ENCODE measurements at places on chromosomes 7 and 10.

- no peak for DNase-seq
These were observed 459.3 kb downstream of the HTR7 start for GRCh38 chr10:90398566-90398965.

- no peak for DNase-seq
These were observed 6.2 kb downstream of the C10orf105 start for GRCh38 chr10:71713135-71714030.

DNA sequence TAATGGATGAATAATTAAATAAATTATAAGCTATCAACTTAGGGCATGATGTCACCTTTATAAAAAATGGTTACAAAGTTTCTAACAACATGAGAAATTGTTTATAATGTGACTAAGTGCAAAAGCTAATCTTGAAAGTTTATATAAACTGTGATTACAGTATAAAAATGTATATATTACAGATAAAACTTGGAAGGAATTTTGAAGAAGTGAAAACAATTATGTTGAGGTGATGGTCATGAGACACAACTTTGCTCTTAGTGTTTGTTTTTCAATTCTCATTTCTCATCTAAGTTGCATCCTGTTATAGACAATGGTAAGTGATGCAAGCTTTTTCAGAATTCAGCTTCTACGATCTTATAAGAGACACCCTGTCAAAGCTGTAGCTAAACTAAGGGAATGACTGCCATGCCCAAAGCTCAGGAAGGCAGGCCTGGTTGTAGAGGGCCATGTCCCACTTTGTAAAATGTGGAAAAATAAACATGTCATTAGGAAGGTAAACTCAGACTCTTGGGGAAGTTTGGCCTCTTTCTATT, 23.9 kb downstream of the MACC1 start:
- DNase-seq, result no peak

GRCh38 chr10:79123547-79123963, 54.8 kb downstream of the ZMIZ1 start:
- DNase-seq, result no peak

GRCh38 chr7:149729983-149730801, 43.2 kb downstream of the ZNF467 start:
- DNase-seq, result no peak

DNA sequence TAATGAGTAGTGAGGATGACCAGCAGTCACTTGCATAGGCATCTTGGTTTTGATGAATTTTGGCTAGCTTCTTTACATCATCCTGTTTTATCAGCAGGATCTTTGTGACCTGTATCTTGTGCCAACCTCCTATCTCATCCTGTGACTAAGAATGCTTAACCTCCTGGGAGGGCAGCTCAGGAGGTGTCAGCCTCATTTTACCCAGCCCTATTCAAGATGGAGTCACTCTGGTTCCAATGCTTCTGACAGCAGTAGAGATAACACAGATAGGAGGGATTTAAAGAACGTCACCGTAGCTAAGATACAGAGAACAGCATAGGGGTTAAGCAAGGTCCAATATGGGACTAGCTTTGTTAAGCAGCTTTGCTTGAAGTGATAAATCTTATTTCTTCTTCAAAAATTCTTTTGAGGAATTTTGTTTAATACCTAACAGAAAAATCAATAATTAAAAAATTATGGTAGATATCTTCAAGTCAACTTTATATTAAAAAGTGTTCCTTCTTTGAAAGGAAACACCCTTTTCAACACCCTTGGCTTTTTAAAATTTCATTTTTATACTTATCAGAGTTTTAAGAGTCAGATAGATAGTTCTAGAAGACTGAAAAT, 39.9 kb downstream of the TMEM229A start:
- no peak for DNase-seq

DNA sequence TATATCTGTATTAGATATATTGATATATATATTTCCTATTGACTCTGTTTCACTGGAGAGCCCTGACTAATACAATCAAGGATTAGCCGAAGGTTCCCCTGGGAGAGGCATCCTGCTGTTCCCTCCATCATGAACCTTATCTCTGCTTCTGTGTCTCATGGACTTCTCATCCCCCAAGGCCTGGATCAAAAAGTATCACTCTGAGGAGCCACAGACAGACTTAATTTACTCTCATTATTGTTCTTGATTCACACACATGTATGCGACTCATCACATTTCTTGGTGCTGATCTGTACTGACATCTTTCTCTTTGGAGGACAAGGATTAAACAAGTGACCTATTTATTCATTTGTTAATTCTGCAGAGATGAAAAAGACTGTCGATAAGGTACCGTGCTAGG, 550.2 kb downstream of the KCNMA1 start:
- no peak for DNase-seq

DNA sequence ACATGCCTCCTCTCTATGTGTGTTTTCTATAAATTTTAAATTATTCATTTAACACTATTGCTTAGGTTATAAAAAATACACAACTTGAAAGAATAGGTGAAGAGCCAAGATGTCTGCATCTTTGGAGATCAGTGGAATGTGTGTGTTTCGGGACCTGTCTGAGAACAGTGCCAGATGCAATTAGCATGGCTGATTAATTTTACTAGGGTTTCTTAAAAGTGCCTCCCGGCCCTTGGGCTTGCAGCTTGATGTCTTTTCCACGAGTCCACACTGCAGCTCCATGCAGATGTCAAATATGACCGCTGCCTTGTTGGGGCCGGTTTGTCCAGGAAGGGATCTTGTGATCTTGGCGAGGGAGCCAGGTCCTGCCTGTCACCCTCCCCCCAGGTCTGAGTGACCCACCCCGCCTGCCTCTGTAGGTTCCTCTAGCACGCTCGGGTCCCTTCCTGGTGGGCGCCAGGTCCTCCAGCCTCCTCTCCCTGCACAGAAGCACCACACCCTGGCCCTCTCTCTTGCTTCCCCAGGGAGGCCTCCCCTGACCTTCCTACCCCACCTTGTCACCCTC, 20.7 kb downstream of the LHPP start:
- DNase-seq, result no peak

- no peak for DNase-seq
These were observed 278.0 kb upstream of the KLF14 start for GRCh38 chr7:131011976-131012375.

DNA sequence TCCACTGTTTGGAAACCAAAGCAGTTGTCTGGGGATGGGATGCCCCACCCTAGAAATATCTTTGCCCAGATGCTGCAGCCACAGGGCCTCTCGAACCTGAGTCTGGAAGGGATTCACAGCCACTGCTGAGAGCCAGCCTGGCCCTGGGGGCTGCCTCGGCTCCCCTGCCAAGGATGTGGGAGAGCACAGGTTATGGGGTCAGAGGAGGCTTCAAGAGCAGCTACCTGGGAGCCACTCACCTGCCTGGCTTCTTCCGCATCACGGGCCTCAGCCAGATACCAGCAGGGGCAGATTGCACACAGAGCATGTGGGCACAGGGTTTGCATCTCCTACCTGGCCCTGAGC, 5.4 kb upstream of the PWWP2B start:
- no peak for DNase-seq

- DNase-seq, result no peak
These were observed 90.3 kb downstream of the MICALL2 start for GRCh38 chr7:1368682-1369571.

GRCh38 chr10:22345301-22346095, at the start of gene SPAG6:
Gene SPAG6, plus strand, starts transcription at chr10:22345496. Its CDS starts 116 bp downstream, at chr10:22345612.
- DNase-seq, result peak; percentile 12

- no peak for DNase-seq
These were observed 480.9 kb downstream of the ETV1 start for GRCh38 chr7:13508586-13508985.

Data from CD4-positive, alpha-beta T cell (primary cell).